ENCODE measurements at places on chromosomes 12 and 14. TPM values are rescaled to one million over a fixed set of nuclear protein-coding genes. Genes with fewer than 3 reads are reported as not detected.

GRCh38 chr12:10381928-10382628 is 7.8 kb downstream of the KLRK1 start:
- peak; percentile 23 for DNase-seq

Gene FAM186B
- total RNA-seq: not detected

- no peak for DNase-seq
Observed at GRCh38 chr14:95526483-95527386, 8.1 kb upstream of the GLRX5 start.

DNA sequence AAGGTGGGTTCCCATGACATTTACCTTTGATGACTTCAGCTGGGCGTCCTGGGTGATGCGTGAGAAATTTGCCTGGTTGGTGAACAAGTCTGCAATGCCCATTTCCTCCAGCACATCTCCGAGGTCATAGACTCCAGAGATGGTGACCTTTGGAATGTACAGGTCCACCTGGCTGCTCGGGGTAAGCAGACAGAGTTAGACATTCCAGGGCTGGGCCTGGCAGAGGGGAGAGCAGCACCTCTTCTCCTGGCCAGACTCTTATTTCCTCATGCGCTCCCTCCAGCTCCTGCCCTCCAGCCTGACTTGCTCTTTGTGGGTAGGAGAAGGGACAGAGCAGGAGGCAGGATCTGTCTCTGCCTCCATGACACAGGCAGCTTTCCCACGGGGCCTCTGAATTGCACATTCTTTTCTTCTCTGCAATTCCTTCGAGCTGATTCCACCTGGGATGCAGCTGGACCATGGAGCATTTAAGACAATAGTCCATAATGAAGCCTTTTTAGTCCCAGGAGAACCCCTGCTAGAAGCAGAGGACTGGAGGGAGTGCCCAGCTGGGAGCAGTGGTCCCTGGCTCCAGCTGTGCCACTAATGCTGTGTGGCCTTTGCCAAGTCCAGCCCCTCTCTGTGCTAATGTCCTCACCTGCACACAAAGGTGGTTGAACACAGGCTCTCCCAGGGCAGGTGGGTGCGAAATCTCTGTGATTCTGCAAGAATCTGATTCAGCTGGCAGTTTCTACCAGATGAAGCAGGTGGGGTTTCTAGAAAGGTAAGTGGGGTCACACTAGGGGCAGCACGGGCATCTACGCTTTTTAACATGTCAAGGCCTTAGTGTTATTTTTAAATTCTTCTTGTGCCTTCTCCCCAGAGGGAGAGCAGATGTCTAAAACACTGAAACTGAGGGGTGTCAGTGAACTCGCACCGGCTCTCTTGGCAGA is 13.2 kb upstream of the SERPINA10 start:
- DNase-seq: no peak

DNA sequence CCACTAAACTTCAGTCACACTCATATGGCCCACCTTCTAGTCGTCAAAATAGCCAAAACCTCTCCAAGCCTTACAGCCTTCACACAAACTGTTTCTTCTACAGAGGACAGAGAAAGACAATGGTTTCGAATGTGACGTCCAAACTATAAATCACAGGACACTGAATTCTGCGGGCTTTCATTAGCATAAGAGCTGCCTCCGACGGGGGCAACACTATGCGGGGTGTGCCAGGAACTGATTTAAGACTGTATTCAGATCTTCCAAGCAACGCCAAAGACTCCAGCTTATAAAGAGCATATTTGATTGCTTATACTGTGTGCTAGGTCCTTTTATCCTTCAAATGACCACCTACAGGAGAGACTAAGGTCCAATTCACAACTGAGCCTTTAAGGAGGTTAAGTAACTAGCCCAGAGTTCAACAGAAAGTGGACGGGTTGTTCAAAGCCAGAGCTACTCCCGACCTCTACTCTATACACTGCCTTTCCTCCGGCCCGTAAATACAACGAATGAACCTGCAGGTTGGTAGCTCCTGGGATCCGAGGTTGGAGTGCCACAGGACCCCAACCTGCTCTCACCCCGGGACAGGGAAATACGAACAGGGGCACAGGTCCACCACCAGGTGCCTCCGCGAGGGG is 575 bp downstream of the L2HGDH start:
- no peak for DNase-seq

GRCh38 chr12:77608271-77608824 is 222.3 kb upstream of the NAV3 start:
- no peak for DNase-seq
